ENCODE measurements at places on chromosomes 1 and 21.
A peak's percentile ranks its signal among the peaks of the same experiment; 100 is the strongest.

- DNase-seq = no peak
Measured at GRCh38 chr1:220880362-220880670, 1.1 kb downstream of the HLX start.

DNA sequence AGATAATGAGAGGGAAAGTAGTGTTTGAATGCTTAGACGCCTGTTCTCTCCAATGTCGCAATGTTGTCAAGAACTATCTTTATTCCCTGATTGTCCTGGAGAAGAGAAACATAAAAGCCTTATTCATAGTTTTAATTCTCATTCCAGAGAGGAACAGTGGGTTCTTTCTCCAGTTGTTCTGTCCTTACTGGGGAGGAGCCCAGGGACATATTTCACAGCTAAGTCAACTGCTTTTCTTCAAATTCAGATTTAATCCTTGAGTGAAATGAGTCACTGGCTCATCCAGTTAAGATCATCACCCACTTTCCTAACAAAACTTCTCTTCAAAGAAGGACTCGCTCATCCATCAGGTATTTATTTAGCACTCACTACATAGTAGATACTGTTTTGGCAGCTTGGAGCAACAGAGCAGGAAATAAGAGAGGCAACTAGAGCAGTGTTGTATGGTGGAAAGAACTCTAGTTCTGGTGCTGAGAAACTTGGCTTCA is 365.7 kb upstream of the USP24 start:
- DNase-seq = peak; percentile 40

DNA sequence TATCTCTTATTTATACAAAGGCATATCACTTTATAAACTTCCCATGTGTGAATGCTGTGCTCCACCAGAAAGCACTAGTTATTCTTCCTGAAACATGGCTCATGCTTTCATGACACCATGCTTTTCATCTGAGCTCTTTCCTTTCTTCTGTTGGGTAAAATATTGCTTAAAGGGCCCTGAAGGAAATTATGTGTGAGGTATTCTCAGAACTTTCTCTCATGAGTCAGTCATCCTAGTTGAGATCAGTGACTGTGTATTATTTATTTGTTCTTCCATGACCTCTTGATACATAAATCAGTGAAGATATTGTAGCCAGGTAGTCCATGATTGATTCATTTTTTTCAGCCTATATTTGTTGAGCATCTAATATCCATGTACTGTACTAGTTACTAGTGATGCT is 54.8 kb downstream of the CYP2J2 start:
- DNase-seq = no peak

DNA sequence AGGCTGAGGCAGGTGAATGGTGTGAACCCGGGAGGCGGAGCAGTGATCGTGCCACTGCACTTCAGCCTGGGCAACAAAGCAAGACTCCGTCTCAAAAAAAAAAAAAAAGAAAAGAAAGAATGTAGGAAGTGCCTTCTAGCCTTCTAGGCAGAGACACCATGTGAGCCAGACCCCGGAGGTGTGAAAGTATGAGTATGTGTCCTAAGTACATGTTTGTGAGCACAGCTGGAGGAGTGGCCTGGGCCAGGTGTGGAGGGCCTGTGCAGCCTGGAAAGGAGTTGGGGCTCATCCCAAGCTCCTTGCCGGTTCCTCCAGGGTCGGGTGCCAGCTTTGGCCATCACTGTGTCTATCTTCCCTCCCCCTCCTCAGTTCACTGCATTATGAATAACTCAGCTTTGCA is 13.0 kb downstream of the SOX13 start:
- no peak for DNase-seq

DNA sequence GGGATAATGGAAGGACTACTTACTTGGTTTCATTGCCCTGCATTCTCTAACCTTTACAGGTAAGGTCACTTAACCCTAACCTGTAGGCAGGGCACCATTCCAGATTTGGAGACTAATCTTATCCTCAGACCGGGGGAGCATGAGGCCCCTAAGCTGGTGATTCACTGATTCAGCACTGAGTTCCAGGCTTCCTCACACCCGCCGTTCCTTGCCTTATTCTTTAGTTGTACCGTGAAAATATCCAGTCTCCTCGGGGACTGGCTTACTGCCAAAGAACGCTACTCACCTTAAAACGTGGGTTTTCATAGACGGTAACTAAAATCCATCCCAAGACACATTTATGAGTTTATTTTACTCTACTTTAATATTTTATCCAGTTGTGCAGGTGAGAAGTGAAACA is 44.3 kb upstream of the COL24A1 start:
- no peak for DNase-seq

- no peak for DNase-seq
Measured at GRCh38 chr1:54118704-54119103, 34.1 kb downstream of the CDCP2 start.

- DNase-seq = peak; percentile 48
Measured at GRCh38 chr21:15138490-15138889, 73.7 kb upstream of the NRIP1 start.

- no peak for DNase-seq
Measured at GRCh38 chr1:1776672-1777582, 1.3 kb downstream of the NADK start.

DNA sequence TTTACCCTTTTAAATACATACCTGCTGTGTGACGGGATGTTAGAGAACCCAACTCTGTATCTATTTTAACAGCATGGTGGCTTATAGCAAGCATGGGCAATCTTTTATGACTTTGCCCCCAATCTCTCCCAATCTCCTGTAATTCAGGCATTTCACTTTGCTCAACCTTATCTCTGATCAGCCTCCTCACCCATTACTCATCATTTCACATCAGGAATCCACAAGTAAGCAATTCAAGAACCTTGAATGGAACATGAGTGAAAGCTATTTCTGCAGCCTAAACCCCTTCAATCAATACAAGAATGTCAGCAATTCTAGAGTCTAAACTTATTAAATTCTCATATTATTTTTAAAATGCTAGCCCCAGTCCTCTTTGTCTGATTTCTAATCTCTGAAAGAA is 199.8 kb downstream of the ST6GALNAC3 start:
- no peak for DNase-seq

GRCh38 chr1:206924592-206925105 is 2.9 kb upstream of the FCMR start:
- DNase-seq = no peak

GRCh38 chr21:25512095-25513081 is 94.9 kb downstream of the MRPL39 start:
- no peak for DNase-seq

GRCh38 chr1:61361931-61362330 is 279.6 kb downstream of the NFIA start:
- no peak for DNase-seq

DNA sequence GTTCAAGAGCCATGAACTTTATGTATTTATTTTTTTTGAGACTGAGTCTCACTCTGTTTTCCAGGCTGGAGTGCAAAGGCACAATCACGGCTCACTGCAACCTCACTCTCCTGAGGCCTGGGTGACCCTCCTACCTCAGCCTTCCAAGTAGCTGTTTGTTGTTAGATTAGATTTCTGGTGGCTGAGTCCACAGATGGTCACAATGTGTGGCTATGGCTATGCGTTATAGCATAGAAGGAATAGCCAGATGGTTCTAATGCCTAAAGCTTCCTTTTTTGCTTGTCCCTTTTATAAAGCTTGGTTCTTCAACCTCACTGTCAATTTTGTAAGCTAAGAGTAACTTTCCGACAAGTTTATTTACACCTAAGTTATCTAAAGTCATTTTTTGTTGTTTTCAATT is 62.3 kb upstream of the FMN2 start:
- DNase-seq = no peak

GRCh38 chr1:101026430-101026788 is 825 bp upstream of the DPH5 start:
- DNase-seq = no peak

GRCh38 chr21:41730367-41730765 is 36.5 kb downstream of the RIPK4 start:
- DNase-seq = no peak

GRCh38 chr1:8625981-8626898 is 191.2 kb downstream of the RERE start:
- DNase-seq = peak; percentile 63

DNA sequence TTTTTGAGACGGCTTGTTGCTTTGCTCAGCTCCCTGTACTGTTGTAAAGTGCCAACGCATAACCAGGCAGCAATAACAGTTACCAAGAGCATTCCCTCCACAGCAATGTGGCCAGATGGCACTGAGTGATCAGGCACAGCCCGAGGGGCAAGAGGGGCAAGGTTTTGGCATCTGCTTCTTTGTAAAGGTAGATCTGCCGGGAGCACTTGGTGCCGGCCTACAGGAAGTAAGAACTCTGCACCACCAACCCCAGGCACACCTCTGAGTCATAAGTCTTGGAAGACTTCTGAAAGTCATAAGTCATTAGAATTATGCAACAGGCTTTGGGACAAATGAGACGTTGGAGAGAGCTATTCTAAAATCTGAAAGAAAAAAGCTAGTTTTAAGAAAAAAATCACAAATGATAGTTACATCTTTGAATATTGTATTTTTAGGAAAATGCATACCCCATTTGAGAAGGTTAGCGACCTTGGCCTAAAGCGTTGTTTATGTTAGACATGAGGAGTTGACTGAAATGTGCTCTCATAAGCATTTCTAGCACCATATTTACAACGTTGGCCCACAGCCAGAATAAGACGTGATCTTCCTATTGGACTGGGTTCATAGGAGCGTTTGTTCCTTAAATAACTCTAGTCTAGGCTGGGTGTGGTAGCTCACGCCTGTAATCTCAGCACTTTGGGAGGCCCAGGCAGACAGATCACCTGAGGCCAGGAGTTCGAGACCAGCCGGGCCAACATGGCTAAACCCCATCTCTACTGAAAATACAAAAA is 37.7 kb upstream of the MAP10 start:
- peak; percentile 84 for DNase-seq

- DNase-seq = no peak
Measured at GRCh38 chr1:100950781-100951180, 54.9 kb downstream of the SLC30A7 start.

- DNase-seq = no peak
Measured at GRCh38 chr1:18282851-18283600, 175.4 kb downstream of the IGSF21 start.

- DNase-seq = no peak
Measured at GRCh38 chr1:165476776-165477175, 31.9 kb upstream of the RXRG start.

DNA sequence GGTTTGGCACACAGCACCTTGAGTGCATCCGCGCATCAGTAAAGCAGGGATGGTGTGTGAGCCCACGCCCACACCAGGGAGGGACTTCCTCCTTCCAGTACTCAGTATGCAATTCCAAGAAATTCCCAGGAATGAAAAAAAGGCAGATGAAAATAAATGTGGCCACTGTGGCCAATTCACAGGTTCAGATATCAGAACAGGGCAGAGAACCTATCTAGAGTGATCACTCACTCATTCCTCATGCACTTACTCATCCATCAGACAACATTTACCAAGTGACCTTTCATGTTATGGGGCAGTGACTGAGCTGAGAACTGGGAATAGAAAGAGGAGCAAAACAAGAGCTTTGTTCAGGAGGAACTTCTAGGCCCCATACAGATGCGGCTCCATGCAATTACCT is 113.7 kb downstream of the ZSCAN20 start:
- no peak for DNase-seq

DNA sequence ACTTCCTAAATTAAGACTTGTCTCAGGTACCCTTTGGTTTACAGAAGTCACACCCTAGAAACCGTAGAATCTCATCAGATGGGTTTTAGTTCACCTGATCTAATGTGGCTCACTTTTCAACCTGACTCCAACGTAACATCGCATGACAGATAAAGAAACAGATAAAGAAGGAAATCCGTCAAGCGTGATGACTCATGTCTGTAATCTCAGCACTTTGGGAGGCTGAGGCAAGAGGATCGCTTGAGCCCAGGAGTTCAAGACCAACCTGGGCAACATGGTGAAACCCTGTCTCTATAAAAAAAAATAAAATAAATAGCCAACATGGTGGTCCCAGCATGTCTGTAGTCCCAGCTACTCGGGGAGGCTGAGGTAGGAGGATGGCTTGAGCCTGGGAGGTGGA is 97.3 kb downstream of the SPSB1 start:
- no peak for DNase-seq

GRCh38 chr1:89633800-89634625 is 1.1 kb downstream of the LRRC8C start:
- no peak for DNase-seq

GRCh38 chr1:228284148-228284495 is 76.3 kb downstream of the OBSCN start:
- DNase-seq = no peak

GRCh38 chr1:30274173-30274970 is 449.0 kb downstream of the MATN1 start:
- no peak for DNase-seq

DNA sequence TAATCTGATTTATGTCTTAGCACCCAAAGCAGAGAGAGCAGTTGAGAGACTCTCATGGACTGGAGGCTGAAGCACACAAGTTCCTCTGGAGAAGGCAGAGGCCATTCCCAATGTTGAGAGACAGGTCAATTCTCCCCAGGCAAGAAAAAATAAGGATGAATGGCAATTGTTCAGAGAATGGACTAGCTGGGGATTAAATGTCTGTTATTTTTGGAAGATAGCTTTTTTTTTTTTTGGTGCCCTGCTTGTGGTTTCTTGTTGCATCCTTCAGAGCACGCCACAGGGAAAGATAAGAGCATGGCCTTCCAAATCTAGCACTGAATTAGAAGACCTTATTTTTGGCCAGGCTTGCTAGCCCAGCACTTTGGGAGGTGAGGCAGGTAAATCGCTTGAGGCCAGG is 65.6 kb upstream of the ERRFI1 start:
- no peak for DNase-seq

- DNase-seq = no peak
Measured at GRCh38 chr1:229158341-229158921, 112.5 kb upstream of the RAB4A start.

GRCh38 chr1:85579622-85580021 is 939 bp upstream of the CCN1 start:
- no peak for DNase-seq

GRCh38 chr1:202154766-202155477 is 5.5 kb downstream of the PTPN7 start:
- peak; percentile 26 for DNase-seq

DNA sequence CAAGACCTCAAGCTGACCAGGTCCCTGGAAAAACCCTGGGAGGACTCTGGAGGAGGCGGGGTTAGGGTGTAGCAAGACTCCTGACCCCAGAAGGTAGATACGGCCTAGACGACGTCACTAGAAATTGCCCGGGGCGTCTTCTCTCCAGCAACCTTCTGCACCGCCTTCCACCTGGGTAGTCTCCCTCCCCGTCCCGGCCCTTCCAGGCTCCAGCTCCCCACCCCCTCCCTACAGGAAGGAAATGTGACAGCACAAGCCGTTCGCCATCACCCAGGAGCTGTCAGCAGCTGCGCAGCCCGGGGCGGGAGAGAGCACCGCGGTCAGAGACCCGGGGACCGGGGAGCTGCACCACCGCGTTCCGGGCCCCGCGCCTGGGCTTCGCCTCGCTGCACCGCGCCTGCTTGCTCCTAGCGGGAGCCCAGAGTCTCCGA is 20.0 kb downstream of the SERTAD4 start:
- DNase-seq = no peak

- DNase-seq = peak; percentile 52
Measured at GRCh38 chr21:15065392-15066122, 757 bp upstream of the NRIP1 start.

DNA sequence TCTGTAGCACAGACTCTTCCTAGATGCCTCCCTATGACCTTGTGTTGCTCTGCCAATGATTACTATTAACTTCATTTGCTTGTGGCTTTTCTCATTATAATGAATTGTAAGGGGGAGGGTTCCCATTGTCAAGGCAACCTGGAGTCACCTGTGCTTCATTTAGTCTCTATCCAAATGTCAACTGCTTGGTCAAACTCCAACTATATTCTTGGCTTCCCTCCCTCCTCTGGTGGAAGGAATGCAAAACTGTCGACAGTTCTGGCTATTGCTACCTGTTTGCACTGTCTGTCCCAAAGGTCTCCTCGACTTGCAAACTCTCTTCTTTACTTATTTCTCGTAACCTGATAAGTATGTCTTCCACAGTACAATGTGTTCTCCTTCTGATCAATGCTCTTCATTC is 100.3 kb downstream of the CACNA1E start:
- DNase-seq = peak; percentile 6
